Stimulated activated CD4-positive, alpha-beta T cell treated with anti-CD3 and anti-CD28 coated beads, Interleukin-2, amount 100 ng/mL, for 4 hours (primary cell): ENCODE measurements at places on chromosomes 16 and 17.

DNA sequence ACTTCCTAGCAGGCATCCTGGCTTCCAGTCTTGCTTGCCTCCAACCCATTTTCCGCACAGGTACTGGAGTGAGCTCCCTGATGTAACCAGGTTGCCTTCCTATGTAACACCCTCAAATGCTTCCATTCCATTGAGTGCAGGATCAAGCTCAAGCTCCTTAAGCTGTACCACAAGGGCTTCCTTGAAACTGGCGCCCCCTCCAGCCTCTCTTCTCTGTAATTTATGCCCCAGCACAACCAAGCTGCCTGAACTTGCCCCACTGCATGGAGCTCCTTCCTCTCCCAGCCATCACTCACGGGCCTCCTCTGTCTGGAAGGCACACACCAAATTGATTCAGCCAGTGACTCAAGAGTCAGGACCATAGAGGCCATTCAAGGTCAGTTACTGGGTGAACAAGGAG, 234.8 kb upstream of the RPL38 start:
- DNase-seq: no peak

- DNase-seq: no peak
Observed at GRCh38 chr16:7746941-7747340, 414.3 kb downstream of the RBFOX1 start.

- DNase-seq: no peak
Observed at GRCh38 chr17:6072157-6072556, 2.0 kb downstream of the WSCD1 start.

- no peak for DNase-seq
Observed at GRCh38 chr17:44014133-44014436, 678 bp downstream of the TMEM101 start.

GRCh38 chr16:78134944-78135619, 35.6 kb downstream of the WWOX start:
- no peak for DNase-seq

DNA sequence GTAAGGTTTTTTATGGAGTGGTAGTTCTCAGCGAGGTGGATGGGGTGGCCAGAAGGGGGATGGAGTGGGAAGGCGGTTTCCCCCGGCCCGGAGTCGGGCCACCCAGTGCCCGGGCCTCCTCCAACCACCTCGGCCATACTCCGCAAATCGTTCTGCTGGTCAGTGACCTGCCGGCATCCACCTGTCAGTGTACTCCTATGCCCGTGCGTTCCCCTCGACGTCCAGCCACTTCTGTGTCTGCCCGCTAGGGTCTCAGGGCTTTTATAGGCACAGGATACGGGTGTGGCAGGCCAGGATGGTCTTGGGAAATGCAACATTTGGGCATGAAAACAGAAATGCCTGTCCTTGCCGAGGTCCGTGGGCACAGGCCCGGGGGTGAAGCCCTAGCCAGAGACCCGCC, 19.3 kb upstream of the ASGR2 start:
- DNase-seq: no peak

GRCh38 chr17:49447628-49448302, 33.1 kb upstream of the PHB1 start:
- no peak for DNase-seq

DNA sequence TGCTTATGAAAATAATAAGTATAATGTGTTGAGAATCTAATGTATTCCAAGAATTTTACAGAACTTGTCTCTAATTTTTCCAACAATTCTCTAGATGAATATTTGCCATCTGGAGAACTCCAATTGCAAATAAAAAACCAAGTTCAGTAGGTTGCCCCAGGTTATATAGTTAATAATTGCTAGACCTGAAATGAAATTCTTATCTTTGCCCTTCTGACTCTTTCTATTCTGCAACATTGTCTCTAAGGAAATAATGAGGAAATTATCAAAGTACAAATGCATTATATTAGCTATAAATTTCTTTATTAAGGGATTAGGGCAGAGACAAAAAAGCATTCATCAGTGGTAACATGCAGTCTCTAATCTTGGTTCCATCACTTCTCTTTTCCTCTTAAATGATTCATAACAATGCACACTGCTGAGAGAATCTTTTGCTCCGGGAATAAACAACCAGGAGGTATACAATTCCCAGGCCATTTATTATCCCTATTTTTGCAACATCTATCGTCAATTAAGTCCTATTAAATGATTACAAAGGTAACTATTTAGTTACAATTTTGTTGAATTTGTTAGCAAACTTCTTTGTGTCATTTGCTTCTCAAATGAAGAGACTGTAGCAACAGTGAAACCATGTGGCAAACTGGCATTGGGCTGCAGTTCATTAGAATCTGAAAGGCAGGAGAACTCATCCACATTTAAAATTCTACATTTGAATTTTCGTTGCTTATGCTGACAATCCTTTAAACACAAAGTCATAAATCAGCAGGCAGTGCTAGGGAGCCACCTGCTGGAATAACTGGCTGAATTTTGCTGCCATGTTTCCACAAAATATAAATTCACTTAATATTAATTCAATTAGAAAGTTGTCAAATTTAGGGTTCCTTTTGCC, 349.6 kb downstream of the KIF2B start:
- DNase-seq: no peak

DNA sequence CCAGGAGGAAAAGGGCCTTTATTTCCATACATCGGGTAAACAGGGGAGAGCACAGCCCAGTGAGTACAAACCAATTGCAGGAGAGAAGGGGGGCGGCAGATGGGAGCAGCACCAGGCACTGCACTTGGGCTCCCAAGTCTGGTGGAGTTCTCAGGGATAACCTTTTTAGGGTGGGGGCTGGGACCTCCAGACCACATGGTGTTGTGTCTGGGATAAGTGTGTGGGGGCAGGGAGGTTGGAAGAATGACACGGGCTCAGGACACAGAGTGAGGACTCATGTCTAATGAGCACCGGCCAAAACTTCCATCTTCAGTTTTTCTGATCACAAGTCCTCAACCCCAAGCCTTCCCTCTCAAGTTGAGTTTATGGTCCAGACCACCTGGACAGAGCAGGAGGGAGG, 30.6 kb downstream of the PIPOX start:
- no peak for DNase-seq

GRCh38 chr17:1627182-1627981, 1.3 kb downstream of the SLC43A2 start:
- DNase-seq: no peak

GRCh38 chr17:35795007-35795870, at the start of gene MMP28:
TSS of gene MMP28 (minus strand) at chr17:35795641. CDS start at chr17:35795377, 264 bp downstream.
- no peak for DNase-seq

DNA sequence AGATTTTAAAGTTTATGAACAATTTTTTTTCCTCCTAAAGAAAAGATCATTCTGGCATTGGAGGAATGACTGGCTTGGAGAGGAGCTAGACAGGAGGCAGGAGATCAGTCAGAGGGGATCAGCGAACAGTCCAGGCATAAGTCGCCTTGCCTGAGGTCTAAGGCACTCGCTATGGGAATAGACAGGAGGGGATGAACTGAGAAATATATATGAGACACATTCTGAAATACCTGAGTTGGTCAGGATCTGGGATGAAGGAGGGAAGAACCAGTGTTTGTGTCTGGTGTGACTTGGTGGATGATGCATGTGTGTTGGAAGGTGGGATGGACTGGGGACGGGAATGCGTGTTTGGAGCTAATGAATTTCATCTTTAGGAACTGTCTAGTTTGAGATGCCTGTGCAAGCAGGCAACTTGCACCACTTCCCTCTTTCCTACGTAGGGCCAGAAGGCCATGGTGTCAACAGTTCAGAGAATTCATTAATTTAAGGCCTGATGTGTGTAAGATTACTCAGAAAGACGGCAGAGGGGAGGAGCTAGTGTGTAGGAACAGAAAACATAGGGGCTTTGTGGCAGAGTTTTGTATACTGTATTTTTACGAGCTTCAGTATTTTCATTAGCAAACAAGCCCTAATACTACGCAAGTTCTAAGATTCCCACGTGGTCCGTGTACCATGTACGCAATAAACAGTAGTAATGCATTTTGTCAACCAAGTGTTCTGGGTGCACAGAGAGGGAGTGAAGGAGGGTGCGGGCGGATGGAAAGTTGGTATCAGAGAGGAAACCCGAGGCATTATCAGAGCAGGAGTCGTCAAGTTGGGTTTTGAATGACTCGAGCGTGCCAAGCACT, 825 bp downstream of the HEATR6 start:
- peak; percentile 67 for DNase-seq

DNA sequence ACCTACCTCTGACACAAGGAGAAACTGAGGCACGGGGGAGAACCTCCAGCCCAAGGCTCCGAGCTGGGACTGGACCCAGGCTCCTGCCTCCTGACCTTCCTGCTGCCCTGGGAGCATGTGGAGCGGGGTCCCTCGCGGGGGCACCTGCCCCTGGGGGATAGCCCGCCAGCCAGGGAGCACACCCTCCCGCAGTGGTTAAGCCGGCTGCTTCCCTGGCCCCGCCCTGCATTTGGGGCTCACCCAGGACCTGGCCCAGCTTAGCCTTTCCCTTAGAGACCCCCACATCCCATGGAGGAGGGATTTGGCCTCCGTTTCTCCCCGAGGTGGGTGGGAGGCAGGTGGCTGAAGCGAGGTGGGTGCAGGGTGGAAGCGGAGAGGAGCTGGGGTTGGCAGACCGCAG, 1.8 kb upstream of the CDH15 start:
- no peak for DNase-seq

- no peak for DNase-seq
Observed at GRCh38 chr17:17146786-17147406, 59.2 kb downstream of the PLD6 start.

- peak; percentile 19 for DNase-seq
Observed at GRCh38 chr16:84724606-84725309, 25.0 kb downstream of the USP10 start.

DNA sequence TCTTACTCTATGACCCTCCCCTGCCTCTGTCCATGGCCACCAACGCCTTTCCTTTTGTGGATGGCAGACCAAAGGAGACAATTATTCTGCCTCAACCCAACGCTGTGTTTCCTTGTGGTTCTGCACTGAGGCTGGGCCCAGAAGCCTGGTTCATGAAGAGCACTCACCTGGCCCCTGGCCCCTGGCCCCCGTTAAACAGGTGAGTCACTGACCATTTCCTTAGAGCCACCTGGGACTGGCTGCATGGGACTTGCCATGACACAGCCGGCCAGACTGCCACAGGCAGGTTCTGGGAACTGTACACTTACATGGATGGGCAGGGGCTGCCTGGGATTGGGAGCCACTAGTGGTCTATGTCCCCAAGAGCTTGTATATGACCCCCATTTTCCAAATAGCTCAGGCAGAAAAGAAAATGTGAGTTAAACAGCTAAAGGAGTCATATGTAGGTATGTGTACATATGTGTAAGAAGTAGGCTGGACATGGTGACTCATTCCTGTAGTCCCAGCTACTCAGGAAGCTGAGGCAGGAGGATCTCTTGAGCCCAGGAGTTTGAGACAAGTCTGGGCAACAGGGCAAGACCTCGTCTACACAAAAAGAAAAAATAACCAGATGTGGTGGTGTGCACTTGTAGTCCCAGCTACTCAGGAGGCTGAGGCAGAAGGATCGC, 181.9 kb upstream of the CACNG5 start:
- DNase-seq: no peak

- no peak for DNase-seq
Observed at GRCh38 chr17:304461-304860, 48.1 kb downstream of the RPH3AL start.

- DNase-seq: no peak
Observed at GRCh38 chr16:52283018-52283417, 263.9 kb downstream of the TOX3 start.
